ENCODE measurements at places on chromosomes 13 and 19.

- peak; percentile 88 for DNase-seq
Measured at GRCh38 chr13:113208421-113209335, at the start of gene PCID2. PCID2 (minus strand) TSS chr13:113208669; CDS start chr13:113208634, 35 bp downstream.

DNA sequence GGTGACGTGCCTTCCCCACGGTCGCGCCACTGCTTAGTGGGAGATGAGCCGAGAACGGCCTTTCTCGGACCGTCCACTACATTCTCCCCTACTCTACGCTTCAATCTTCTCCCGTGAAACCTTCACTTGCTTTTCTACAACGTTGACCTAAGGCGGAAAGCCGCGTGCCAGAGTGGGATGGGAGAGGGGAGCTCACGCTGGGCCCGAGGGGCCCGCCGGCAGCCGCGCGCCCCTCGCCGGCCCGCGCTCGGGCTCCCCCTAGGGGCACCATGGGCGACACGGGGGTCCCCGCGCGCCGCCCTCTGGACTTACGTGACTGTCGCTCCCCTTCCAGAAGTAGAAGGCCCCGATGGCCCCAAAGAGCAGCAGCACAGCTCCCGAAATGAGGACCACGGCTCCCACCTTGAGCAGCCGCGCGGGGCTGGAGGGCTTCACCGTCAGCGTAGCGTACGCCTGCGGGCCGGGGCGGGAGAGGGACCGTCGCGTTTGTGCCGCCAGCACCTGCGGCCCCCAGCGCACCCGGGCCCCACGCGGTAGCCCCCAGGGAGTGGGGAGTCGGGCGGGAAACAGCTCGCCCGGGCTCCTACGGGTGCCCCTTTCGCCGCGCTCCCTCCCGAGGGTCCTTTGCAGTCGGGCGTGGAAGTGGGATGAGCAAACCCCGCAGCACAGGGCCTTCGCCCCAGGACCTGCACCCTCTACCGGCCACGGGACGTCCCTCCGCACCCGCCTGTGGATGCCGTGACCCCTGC, 727 bp downstream of the CNMD start:
- DNase-seq = no peak

DNA sequence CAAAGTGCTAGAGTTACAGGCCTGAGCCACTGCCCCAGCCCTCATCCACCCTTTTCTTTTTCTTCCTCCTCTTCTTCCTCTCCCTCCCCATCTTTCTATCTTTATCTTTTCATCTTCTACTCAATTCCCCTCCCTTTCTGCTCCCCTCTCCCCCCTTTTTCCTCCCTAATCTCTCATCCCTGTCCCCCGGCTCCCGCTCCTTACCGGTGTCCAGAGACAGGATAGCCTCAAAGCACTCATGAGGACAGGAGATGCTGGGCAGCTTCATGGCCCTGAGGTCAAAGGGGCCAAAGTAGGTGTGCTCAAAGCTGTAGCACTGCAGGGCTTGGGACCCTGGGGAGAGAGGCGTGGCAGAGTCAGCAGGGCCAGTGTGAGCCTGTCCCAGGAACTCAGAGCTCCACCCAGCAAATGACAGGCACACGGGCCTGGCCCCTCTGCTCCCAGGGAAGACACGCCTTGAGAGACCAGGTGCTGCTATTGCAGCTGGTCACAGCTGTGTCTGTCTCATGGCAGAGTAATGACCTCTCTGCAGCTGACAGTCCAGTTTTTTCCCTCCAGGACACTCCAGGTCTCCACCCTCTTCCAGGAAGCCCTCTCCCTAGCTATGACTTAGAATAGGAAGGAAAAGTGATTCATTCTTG, 2.6 kb downstream of the LYPD5 start:
- no peak for DNase-seq

DNA sequence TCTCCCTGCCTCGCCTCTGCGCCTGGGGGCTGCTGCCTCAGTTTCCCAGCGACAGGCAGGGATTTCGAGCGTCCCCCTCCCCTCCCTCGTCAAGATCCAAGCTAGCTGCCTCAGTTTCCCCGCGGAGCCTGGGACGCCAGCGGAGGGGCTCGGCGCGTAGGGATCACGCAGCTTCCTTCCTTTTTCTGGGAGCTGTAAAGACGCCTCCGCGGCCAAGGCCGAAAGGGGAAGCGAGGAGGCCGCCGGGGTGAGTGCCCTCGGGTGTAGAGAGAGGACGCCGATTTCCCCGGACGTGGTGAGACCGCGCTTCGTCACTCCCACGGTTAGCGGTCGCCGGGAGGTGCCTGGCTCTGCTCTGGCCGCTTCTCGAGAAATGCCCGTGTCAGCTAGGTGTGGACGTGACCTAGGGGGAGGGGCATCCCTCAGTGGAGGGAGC, 722 bp upstream of the ICAM1 start:
- DNase-seq = peak; percentile 84

DNA sequence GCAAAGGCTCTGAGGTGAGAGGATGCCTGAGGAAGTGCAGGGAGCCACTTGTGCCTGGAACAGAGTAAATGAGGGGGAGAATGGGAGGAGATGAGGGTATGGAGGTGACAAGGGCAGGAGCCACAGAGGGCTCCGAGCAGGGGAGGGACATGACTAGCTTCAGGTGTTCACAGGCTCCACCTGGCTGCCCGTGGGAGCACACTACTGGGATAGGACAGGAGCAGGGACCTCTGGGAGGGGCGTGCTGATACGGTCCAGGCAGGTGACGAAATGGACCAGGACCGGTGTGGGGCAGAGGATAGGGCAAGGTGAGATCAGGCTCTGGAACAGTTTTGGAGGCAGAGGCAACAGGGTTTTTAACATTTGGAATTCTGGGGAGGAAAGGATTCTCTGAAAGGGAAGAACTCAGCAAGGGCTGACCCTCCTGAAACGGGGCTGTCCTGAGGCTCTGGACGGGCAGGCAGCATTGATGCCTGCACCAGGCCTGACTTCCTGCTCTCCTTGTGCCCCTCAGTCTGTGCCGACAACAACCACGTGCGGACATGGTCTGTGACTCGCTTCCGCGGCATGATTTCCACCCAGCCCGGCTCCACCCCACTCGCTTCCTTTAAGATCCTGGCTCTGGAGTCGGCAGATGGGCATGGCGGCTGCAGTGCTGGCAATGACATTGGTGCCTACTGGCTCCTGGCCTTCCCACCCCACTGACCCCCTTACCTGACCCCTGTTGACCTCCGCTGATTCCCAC, 11.6 kb downstream of the SHKBP1 start:
- no peak for DNase-seq

- DNase-seq = no peak
Measured at GRCh38 chr19:45934551-45935230, 20.1 kb upstream of the NANOS2 start.

GRCh38 chr19:35955881-35956634, 19.9 kb downstream of the LRFN3 start:
- no peak for DNase-seq

GRCh38 chr19:46907880-46908279, 47.1 kb downstream of the ARHGAP35 start:
- peak; percentile 79 for DNase-seq

DNA sequence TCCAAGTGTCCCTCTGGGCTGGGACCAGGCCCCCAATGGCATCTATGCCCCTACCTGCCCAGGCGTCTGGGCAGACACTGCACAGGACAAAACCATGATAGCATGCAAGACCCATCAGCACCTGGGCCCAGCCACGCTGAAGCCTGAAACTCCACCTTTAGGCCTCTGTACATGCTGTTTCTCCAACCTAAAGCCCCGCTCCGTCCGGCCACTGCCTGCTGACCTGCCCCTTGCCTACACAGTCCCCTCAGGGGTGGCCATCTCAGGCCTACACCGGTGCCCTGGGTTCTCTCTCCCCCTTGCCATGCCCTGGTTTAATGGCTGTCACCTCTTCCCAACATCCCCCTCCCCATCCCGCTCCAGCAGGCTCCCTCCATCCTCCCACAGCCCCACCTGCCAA, 15.3 kb downstream of the GJA3 start:
- DNase-seq = no peak

DNA sequence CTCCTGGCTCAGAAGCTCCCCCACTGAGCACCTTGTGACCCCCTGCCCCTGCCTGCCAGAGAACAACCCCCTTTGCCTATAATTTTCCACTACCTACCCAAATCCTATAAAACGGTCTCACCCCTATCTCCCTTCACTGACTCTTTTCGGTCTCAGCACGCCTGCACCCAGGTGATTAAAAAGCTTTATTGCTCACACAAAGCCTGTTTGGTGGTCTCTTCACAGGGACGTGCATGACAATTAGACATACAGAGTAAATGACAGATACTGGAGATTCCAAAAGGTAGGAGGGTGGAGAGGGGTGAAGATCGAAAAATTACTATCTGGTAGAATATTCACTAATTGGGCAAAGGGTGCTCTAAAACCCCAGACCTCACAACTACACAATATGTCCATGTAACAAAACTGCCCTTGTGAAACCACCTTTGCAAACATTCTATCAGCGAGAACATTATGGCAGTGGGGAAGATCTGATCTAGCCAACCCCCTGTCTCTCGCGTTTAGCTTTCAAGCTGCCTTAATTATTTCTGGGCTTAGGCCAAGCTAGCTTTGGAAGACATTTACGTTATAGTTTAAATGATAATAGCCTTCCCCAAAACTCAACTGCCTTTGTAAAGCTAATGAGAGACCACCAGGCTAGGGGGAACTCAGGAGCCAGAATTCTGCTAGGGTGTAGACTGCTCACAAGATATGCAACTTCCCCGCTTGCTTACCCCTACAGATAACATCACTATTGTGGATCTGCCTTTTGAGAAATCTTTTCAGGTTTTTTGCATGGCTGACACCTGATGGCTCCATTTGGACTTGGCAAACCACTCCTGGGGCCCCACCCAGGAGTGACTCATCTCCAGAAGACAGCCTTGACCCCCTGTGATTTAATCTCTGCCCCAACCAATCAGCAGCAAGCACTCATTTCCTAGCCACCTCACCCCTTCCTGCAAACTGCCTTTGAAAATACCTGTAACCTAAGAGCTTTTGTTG, 1534.0 kb upstream of the SPRY2 start:
- no peak for DNase-seq

GRCh38 chr13:110109910-110110309, 197.0 kb downstream of the COL4A1 start:
- peak; percentile 85 for DNase-seq

GRCh38 chr13:33763021-33763420, 54.9 kb upstream of the RFC3 start:
- DNase-seq = no peak

- DNase-seq = no peak
Measured at GRCh38 chr13:28357911-28358433, 137.0 kb downstream of the FLT1 start.

- DNase-seq = no peak
Measured at GRCh38 chr19:12996406-12997094, 1.3 kb downstream of the NFIX start.

GRCh38 chr13:112055036-112055914, 11.7 kb upstream of the SOX1 start:
- no peak for DNase-seq

DNA sequence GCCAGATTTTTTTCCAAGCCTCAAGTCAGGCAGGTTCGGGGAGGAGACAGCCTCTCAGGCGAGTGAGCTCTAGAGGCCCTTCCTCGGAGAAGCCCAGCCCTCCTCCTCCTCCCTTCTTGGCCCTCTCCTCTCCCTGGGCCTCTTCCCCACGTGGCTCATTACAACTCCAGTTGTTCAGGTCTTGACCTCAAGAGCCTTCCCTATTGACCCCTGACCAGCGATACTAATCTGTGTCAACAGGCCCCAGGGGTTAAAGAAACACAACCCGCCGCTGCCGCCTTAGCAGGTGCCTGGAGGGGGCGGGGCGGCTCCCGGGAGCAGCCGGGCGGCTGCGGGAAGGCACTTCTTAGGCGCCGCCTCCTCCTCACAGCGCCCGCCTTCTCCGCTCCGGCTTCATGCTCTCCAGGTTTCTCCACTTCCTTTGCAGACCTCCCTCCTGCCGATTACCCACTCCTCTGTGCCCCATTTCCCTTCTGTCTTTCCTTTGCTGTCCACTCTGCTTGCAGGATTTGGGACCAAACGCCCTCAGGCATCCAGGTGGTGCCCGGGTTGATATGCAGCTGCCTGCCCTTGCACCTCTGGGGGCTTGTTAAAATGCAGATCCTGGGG, 51.0 kb downstream of the LYL1 start:
- DNase-seq = no peak

- DNase-seq = peak; percentile 61
Measured at GRCh38 chr19:6423499-6424194, 964 bp downstream of the KHSRP start.

GRCh38 chr19:30062907-30063649, 121.0 kb downstream of the URI1 start:
- peak; percentile 18 for DNase-seq

- no peak for DNase-seq
Measured at GRCh38 chr13:93477238-93477637, 250.6 kb downstream of the GPC6 start.

DNA sequence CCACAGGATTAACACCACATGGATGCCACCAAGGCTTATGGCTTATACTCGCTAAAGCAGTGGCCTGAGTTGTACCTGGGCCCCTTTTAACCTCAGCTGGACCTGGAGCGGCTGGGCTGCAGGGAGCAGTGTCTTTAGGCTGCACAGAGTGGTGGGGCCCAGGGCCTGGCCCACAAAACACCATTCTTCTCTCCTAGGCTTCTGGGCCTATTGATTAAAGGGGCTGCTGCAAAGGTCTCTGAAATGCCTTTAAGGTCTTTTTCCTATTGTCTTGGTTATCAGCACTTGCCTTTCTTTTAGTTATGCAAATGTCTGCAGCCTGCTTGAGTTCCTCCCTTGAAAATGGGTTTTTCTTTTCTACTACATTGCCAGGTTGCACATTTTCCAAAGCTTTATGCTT, 973.9 kb upstream of the PRR20A start:
- no peak for DNase-seq

- DNase-seq = no peak
Measured at GRCh38 chr19:12924621-12925310, 5.7 kb upstream of the SYCE2 start.

GRCh38 chr13:48006396-48006795, 5.3 kb upstream of the SUCLA2 start:
- no peak for DNase-seq

- DNase-seq = no peak
Measured at GRCh38 chr13:50244713-50245574, 229.7 kb downstream of the KCNRG start.

DNA sequence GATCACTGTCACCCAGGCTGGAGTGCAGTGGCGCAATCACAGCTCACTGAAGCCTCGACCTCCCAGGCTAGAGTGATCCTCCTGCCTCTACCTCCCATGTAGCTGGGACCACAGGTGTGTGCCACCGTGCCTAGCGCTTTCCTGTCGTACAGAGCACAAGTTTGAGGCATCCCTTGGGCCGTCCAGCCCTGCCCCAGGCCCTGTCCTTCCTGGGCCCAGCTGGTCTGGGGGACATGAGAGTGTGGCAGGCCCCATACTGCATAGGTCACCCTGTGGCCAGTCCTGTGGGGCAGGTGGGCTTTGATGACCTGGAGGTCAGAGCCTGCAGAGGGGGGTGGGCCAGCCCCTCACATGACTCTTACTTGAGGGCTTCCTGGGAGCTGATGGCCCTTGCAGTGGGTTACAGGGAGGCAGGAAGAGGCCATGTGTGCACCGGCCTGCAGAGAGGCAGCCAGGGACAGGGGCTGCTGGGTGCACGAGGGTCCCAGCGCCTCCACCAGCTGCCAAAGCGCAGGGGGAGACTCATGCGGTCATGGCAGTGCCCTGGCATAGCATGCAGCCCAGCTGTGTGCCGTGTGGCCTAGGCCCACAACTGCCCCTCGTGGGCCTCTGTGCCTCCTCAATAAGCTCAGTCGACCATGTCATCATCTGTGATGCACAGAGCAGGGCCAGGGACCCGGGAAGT, 61.4 kb downstream of the KDM4B start:
- no peak for DNase-seq

Measured in right atrium auricular region (tissue), 2 donors.